ENCODE measurements at places on chromosomes 5 and 9.
A peak's percentile ranks its signal among the peaks of the same experiment; 100 is the strongest.

GRCh38 chr5:33422191-33422590, 18.6 kb upstream of the TARS1 start:
- DNase-seq, result no peak

GRCh38 chr9:72038408-72038807, 22.0 kb downstream of the C9orf57 start:
- no peak for DNase-seq

- DNase-seq, result no peak
These were observed 107.4 kb upstream of the SGCD start for GRCh38 chr5:156219483-156220005.

DNA sequence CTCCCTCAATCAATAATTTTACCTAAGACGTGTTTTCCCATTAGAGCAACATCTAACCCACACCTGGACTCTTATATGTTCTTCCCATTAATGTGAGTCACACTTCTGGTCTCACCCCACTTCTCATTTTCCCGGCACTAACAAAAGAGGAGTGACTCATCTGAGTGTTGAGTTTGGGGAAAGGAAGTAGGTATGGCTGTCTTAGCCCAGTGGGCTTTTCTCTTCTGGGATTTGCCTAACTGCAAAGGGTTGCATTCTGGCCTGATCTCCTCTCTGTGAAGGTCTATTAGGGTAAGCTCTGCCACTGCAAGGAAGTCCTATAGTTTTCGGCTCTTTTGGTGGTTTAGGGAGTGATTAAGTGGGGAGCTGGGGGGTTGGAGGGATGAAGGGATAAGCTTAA, 195.6 kb downstream of the KIAA0825 start:
- no peak for DNase-seq

- DNase-seq, result no peak
These were observed 283.2 kb upstream of the CLINT1 start for GRCh38 chr5:158142156-158142555.

DNA sequence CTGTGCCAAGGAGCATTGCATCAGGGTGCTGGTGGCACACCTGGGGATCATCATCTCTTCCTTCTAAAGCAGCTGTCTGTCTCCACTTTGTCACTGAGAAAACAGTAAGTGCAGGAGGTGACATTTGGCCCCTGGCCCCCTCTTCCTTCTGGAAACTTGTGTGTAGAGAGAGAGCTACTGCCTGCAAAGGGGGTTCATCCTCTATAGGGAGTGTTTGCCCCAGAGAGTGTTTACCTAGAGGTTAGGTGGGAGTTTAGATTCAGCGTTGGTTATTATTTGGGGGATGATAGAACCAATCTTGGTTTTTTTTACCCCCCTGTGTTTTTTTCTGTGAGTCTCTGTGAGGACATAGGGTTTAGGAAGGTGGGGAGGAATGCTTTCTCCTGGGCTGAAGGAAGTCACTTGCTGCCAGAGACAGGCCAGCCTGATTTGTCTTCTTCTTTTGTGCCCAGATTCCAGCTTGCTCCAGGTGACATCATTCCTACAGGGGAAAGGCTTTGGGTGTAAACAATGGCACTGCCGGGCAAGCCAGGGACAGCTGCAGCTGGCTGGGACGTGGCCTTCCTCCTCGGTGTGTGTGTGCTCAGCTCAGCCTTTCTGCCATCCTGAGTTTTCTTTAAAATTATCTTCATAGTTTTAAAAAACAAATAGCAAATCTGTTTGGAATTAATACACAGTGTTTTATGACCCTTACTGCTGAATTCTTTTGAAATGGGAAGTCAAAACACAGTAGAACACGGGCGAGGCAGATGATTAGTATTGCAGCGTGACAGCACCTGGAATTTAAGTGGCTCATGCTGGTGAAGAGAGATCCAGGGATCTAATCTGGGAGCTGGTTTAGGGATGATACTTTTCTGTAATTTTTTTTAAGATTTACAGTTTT, 24.5 kb downstream of the PRRC2B start:
- DNase-seq, result no peak

- no peak for DNase-seq
These were observed 80.0 kb downstream of the OTULIN start for GRCh38 chr5:14744296-14745187.

GRCh38 chr5:33242277-33242676, 198.5 kb upstream of the TARS1 start:
- no peak for DNase-seq

GRCh38 chr5:116573279-116573701, 1.3 kb downstream of the SEMA6A start:
- DNase-seq, result no peak

- no peak for DNase-seq
These were observed 45.1 kb upstream of the TXNDC8 start for GRCh38 chr9:110382731-110383130.

DNA sequence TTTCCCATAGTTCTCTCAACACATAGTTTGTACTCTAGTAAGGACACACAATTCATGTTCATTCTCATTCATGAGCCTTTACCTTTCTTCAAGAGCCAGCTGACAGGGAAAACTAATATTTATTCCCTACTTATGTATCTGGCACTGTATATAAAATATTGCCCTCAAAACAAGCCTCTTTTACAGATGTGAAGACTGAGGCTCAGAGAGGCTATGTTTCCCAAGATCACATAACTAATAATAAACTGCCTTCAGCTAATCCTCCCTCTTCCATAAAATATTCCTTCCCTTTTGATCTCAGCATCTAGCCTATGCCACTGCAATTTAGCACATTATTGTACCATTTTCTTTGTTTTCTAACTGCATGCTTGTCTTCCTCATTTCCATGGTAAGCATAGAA, 18.2 kb downstream of the ALDOB start:
- no peak for DNase-seq

DNA sequence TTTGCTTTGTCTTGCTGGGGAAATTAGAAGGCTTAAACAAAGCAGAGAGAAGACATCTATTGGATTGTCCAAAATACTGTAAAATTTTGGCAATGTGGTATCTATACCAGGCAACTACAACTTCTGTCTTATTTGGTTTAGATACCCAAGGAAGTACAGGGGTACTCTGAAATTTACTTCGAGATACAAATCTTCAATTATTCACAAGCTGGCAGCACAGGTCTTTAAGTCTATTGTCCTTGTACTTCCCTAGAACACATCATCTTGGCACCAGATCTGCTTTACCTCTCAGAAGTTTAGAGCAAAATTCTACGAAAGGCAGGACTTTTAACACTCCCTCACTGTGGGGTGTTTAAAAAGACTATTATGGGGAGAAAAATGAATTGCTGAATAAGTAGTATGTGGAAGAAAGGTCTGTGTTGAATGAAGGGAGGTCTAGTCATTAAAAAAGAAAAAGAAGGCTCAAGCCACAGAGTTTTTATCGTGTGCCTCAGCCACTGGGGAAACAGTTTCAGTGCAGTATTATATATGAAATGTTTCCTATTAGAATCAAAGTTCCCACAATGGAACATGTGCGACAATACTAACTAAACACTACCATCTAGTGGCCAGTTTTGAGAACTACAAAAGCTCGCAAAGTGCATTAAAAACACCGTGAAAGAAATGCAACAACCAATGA, 93.7 kb downstream of the PDE4D start:
- peak; percentile 27 for DNase-seq

- no peak for DNase-seq
These were observed 268.9 kb downstream of the PIK3R1 start for GRCh38 chr5:68484307-68485068.

DNA sequence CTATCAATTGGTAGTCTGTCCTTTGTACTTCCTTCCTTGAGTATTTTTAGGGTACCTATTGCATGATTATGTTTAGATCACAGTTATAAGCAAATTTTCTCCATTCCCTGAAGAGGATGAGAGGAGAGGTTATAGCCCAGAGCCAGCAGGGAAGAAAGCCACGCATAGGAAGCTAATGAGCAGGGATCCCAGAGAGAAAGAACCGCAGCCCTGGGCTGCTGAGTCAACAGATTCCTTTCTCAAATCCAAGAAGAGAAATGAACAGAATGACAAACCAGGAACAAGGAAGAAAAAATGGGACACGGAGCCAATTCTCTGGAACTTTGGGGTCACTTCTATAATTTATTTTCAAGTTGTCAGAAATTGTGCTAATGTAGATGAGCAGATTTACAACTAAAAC, 284.5 kb downstream of the RFX3 start:
- DNase-seq, result peak; percentile 6

GRCh38 chr9:136629879-136630661, 32.6 kb upstream of the EGFL7 start:
- peak; percentile 16 for DNase-seq

- no peak for DNase-seq
These were observed 43.1 kb downstream of the SPTAN1 start for GRCh38 chr9:128595471-128595870.
